ENCODE measurements at places on chromosomes 13 and 19.
A peak's percentile ranks its signal among the peaks of the same experiment; 100 is the strongest.

DNA sequence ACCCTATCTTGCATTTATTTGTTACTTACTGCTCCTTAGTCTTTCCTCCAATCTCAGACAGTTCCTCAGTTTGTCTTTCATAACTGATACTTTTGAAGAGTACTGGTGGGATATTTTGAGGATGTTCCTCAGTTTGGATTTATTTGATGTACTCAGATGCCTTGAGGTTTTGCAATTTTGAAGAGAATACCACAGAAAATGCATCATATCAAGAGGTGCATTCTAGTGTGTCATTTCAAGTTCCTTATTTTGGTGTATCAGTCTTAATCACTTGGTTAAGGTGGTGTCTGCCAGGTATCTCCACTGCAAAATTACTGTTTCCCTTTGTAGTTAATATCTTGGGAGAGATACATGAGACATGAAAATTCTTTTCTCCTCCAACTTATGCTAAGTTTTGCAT, 75.1 kb downstream of the URI1 start:
- DNase-seq = no peak

DNA sequence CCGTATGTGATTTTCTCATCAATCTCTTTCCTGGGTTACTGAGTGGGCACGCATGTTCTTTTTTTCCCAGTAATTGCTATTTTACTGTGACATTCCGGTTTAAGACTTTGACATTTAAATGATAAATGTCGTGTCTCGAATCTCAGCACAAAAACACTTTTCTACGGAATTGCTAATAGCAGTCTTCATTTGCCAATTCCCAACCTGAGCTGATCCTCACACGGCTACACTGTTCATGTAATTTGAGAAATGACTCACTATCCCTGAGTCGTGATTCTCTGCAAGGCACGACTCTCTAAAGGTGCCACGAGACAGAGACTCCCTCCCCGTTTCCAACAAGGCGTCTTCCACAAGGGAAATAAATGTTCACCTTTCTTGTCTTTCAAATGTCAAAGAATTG, 88.7 kb upstream of the USP29 start:
- no peak for DNase-seq

DNA sequence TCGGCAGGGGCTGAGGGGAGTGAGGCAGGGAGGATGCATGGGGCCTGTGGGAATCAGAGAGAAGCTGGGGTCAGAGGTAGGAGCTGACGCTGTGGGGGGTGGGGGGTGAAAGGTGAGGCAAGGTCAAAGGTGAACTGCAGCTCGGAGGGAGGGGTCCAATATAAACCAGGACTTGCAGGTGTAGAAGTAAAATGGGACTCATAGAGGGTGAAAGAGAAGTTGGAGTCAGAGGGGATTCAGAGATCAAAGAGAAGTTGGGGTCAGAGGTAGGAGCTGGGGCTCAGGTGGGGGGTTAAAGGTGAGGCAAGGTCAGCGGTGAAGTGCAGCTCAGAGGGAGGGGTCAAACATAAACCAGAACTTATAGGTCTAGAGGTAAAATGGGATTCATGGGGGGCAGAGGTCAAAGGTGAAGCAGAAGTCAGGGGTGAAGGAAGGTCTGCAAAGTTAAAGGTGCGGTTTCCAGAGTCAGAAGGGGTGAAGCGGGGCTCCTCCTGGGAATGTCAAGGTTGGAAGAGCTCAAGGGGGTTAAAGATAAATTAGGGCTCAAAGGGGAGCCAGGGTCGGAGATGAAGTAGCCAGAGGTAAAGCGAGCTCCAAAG, 7.6 kb downstream of the TUBB4A start:
- no peak for DNase-seq

DNA sequence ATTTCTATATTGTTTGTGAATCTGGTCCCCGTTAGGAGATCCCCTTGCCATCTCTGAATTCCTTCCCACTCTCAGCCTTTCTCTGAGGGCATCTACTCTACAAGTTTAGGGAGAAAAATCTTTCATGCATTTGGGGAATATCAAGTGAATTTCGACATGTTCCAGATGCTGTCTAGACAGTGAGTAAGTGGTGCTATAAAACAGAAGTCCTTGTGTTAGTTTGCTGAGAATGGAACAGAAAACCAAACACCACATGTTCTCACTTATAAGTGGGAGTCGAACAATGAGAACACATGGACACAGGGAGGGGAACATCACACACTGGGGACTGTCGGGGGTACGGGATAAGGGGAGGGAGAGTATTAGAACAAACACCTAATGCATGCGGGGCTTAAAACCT, 5.1 kb downstream of the OR7A10 start:
- DNase-seq = no peak

- DNase-seq = no peak
These were observed 100.9 kb downstream of the MYCBP2 start for GRCh38 chr13:77225946-77226345.

DNA sequence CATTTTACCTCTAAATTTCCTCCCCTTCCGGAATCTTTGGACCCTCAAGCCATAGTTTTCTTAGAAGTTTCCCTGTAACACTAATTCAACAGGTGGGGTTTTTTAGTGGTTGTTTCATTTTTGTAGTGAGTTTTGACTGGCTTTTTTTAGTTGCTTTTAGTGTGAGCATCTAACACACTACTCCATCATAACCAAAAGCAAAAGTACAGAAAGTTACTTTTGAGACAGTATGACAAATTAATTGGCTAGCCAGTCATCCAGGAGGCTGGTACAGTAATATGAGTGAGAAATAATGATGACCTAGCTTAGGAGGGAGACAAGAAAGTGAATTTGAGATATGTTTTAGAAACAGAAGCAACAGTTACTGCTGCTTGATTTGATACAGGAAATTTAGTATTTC, 71.5 kb downstream of the DNAJC15 start:
- DNase-seq = no peak

DNA sequence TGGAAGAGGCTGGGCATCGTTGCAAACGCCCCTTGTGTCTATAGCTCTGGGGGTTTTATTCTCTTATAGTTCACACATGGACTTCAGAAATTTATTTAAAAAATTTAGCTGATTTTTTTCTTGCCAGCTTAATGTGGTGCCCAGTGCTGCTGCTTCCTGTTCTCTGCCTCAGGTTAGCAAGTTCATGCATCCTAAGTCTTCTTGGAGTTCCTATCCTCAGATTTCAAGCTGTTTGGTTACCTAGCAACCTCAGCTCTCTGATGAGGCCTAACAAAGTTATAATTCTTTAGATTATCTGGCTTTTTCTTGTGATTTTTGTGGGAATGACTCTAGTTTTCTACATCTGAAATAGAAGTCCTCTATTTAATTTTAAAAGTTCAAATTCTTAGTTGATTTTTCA, 250.9 kb downstream of the MAB21L1 start:
- no peak for DNase-seq

DNA sequence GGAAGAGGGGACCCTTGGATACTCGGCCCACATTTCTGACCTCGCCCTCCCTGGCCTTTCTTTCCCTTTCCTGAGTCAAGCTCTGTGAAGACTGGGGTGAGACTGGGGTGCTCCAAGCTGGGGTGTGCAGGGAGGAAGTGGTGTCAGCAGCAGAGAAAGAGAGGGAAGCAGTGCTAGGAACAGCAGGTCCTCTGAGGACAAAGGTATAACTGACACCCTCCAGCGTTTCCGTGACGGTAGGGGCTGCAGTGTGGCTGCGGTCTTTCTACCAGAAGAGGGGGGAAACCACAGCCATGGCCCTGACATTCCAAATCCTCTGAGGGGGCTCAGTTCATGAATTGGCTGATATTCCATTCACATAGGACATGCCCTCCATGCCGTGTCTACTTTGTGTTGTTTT, 1.1 kb downstream of the KIR3DL2 start:
- DNase-seq = no peak

DNA sequence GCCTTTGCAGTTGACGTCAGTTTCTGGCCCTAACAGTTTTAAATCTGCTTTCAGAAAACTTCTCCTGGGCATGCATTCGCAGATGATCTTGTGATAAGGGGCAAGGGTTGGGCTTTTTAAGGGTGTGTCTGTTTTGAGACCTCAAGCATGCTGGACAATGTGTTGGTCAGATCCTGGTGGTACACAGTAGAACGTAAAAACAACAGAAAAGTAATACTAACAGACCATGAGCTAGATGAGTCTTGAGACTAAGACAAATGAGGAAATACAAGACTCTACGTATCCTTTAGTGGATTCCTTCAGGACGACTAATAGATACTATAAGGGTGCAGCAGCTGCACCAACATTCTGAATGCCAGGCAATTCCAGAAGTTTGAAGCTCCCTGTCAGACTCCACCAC, 237.6 kb downstream of the DNAJC15 start:
- DNase-seq = no peak

DNA sequence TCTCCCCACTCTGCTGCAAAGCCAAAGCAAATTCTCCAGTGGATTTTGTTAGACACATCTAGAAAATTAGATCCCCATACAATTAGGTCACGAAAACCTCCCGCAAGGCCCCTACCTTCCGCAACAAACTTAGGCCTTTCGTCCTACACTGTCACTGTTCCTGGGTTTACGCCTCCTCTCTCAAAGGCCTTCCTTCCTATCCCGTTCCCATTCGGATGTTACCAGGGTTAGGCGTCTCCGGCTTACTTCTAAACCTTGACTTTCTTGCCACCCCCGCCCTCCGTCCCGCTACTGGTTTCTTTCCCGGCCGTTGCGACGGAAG, 754 bp downstream of the RNF6 start:
- DNase-seq = no peak

DNA sequence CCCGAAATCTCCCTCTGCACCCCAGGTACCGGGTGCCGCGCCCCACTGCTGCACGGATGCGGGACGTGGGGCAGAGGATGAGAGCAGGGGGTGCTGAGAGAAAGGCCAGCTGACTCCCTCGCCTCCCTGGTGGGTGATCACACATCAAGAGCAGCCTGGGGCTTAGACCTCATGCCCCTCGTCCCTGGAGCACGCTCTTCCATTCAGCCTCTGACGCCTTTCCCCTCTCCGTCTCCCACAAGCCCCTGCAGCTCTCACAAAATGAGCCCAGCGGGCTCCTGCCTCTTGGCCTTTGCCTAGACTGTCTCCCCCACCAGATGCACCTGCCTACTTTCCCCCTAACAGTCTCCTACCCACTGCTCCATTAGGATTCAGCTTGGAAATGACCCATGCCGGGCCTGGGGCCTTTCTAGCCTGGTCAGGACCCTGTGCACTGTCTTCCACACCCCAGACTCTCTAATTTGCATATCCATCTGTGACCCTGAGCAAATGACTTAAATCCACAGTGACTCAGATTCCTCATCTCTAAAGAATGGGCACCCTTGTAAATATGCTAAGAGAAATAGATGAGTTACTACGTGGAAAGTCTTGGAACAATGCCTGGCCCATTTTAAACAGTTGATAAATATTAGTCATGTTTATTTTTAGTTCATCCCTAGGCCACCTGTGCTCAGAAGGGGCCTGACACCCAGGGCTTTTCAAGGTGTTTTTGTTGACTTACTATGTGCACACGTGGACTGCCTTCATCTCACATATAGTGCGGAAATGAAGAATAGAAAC, 582 bp upstream of the PTPRH start:
- DNase-seq = no peak

GRCh38 chr19:823565-824121, 1.9 kb upstream of the PLPPR3 start:
- no peak for DNase-seq

GRCh38 chr13:44336934-44337333, 36.7 kb upstream of the SERP2 start:
- no peak for DNase-seq

- no peak for DNase-seq
These were observed 20.7 kb upstream of the TINCR start for GRCh38 chr19:5588441-5588840.

DNA sequence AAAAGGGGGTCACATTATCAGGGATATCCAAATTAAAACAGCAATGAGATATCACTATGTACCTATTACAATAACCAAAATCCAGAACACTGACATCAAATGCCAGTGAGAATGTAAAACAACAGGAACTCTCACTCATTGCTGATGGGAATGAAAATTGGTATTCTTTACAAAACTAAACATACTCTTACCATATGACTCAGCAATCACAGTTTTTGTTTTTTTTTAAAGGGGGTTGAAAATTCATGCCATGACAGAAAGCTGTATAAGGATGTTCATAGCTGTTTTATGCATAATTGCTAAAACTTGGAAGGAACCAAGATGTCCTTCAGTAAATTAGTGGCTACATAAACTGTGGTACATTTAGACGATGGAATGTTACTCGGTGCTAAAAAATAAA, 71.6 kb upstream of the SLITRK1 start:
- DNase-seq = no peak

DNA sequence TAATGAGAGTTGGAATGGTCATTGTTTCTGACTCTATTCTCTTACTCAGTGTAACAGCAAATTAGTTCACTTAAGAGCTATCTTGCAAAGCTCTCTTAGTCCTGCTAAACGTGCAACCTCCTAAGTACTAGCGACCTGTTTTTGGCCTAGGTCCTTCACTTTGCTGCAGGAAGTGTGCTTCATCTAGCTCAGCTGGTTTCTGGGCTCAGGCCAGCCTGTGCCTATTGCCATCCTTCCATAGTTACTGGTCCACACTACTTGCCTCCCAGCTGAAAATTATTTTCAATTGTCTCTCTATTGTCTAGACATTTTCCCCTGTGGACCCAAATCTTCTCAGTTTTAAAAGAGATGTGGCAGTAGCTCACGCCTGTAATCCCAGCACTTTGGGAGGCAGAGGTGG, 561.3 kb downstream of the FGF9 start:
- DNase-seq = no peak

GRCh38 chr19:43594710-43595604, 977 bp downstream of the IRGQ start:
- peak; percentile 51 for DNase-seq

DNA sequence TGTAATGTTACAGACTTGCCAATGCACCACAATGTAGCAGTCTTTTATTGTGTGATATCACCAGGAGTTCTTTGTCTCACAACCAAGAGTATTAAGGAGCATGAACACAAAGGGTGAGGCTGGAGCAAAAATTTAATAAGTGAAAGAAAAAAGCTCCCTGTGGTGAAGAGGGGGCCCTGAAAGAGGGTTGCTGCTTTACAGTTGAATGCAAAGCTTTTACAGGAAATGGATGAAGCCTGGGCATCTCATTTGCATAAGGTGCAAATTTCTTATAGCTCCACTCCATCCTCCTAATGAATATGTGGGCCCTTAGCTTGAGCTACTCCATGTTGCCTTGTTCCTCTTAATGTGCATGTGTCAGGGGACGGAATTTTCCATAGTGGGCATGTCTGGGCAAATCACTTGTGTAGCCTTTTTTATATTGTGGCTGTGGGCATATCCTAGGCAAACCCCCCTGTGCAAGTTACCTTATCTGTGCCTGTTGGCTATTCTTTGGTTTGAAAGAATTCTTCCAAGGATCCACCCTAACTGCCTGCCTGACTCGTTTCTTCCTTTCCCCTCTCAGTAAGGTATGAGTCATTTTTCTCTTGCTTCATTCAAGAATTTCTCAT, 45.3 kb upstream of the TRPC4 start:
- no peak for DNase-seq

- DNase-seq = no peak
These were observed 254.5 kb upstream of the DACH1 start for GRCh38 chr13:72121466-72121865.

DNA sequence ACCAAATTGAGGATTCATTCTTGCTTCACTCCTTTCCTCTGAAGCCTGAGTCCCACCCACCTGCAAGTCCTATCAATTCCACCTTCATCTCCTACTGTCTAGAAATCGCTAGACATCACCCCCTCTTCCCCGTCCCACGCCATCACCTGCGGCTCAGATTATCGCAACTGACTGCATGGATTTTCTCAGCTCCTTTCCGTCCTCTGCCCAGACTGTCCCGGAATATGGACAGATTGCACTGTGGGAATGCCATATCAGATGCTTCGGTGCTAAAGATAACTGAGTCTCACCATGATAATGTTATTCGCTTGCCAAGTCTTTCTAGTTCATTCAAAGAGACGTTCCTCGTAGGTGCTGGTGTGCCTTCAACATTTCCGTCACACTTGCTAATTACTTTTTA, 66.4 kb upstream of the USP29 start:
- DNase-seq = no peak

- DNase-seq = no peak
These were observed 4.8 kb downstream of the NR2F6 start for GRCh38 chr19:17240826-17241399.

All from stimulated activated CD8-positive, alpha-beta memory T cell treated with anti-CD3 and anti-CD28 coated beads, Interleukin-12 subunit alpha, Interleukin-12 subunit beta, amount 100 ng/mL, for 1 hour (primary cell).